ENCODE measurements at places on chromosomes 6 and 20.
A peak's percentile ranks its signal among the peaks of the same experiment; 100 is the strongest.

DNA sequence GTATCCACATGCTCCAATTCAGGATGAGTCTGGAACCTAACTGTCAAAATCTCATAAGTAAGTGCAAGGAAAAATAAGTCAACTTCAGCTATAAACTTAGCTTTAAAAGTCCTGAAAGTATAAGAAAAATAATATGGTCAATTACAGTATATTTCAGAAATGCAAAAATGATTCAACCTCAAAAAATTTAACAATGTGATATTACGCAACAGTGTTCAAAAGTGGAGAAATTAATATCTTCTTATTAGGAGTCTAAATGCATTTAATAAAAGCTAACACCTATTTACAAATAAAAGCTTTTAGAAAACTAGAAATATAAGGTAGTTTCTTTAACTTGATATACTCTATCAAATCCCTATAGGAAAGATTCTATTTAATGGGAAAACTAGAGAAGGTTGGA, 111.2 kb upstream of the OPRM1 start:
- no peak for DNase-seq

GRCh38 chr6:13485923-13486562, 1.4 kb downstream of the GFOD1 start:
- peak; percentile 31 for DNase-seq

- no peak for DNase-seq
These were observed 8.6 kb downstream of the RAET1E start for GRCh38 chr6:149889326-149889725.

- no peak for DNase-seq
These were observed 72.7 kb upstream of the CCN6 start for GRCh38 chr6:111980971-111981840.

- DNase-seq: no peak
These were observed 71.3 kb downstream of the TTLL2 start for GRCh38 chr6:167396068-167396658.

GRCh38 chr6:96521306-96521643, 331 bp upstream of the UFL1 start:
- DNase-seq: no peak

DNA sequence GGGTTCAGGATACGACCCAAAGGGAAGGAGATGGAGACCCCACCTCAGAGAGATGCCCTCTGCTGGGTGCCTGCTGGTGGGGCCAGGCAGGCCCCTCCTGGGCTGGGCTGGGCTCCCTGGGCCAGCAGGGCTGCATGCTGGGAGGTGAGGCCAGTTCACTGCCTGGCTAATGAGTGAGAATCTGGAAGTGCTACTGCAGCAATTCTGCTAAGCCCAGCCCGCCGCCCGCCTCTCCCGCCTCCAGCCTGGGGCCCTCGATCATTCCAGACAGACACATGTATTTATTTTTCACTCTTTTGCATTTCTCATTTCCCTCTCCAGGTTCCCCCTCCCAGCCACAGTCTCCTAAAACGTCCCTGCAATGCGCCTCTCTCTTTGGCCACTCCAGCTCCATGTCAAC, 79.6 kb downstream of the CDH22 start:
- DNase-seq: no peak

- no peak for DNase-seq
These were observed 148.2 kb upstream of the GGTLC1 start for GRCh38 chr20:24136659-24137246.

- no peak for DNase-seq
These were observed 71.3 kb upstream of the SLC2A12 start for GRCh38 chr6:134123666-134124208.

GRCh38 chr6:43231735-43232450, 2.6 kb upstream of the DNPH1 start:
- no peak for DNase-seq

- DNase-seq: no peak
These were observed 64.7 kb upstream of the GATA5 start for GRCh38 chr20:62540504-62540903.

DNA sequence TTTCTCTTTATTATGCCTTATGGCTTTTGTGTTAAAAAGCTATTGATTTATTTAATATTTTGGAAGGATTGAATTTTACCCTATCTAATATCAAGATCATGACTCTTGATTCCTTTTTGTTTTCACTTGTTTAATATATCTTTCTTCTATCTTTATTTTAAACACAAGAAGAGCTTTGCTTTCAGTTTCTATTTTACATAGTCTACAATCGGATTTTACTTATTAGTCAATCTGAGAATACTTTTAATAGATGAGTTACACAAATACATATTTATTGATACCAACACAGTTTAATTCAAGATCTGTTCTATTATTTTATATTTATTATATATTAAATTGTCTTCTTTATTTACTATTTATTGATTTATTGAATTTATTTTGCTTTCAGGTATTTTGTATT, 218.8 kb downstream of the ESR1 start:
- no peak for DNase-seq

DNA sequence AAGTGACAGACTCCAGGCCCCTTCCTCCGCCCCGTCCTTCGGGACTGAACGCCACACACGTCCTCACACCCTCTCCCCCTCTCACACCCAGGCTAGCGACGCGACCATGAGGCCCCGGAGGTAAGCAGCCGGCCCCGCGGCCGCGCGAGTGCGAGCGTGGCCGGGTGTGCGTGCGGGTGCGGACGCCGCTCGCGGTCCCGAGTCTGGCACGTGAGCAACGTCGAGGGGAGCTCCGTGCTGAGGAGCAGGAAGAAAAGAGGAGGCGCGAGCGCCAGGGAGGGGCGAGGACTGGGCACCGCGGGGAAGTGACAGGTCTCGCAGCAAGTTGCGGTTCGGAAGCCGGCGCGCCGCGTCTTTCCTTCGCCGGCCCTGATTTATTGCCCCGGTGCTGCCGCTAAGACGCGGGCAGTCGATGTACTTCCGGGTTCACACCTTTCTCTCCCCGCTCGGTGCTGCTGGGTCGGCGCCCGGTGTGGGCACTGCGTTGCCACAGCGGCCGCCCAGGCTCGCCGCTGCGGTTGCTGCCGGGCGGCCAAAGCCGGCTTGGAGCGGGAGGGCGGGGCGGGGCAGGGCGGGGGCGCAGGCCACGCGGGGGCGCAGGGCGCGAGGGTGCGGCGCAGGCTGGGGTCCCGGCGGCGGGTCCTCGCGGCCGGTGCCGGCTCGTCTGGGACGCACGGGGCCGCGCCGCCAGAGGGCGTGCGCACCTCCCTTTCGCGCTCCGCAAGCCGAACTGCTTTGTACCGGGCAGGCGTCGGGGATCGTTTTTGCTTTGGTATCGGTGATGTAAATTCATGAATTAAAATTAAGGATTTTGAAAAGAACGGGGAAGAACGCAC, 15.8 kb upstream of the LIN28B start:
- peak; percentile 48 for DNase-seq

DNA sequence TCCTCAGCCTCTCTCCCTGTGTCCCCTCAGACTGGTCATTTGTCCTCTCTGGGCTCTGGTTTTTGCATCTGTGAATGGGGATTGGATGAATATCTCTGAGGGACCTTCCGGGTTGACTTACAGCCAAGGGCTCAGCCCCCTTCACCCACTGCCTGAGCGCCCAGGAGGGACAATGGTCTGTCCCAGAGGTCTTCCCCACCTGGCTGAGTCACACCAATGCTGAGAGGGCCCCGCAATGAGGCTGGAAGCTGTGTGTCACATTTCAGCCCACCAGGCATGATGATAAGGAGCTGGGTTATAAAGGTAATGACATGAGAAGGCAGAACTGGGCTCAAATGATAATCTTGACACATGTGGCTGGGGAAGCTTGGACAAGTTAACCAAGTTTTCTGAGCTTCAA, 70.5 kb downstream of the TOX2 start:
- DNase-seq: no peak

GRCh38 chr6:15386756-15387112, 140.9 kb downstream of the JARID2 start:
- no peak for DNase-seq

GRCh38 chr6:163984124-163984936, 569.8 kb downstream of the QKI start:
- DNase-seq: no peak
